ENCODE measurements at places on chromosomes 12 and 14.

DNA sequence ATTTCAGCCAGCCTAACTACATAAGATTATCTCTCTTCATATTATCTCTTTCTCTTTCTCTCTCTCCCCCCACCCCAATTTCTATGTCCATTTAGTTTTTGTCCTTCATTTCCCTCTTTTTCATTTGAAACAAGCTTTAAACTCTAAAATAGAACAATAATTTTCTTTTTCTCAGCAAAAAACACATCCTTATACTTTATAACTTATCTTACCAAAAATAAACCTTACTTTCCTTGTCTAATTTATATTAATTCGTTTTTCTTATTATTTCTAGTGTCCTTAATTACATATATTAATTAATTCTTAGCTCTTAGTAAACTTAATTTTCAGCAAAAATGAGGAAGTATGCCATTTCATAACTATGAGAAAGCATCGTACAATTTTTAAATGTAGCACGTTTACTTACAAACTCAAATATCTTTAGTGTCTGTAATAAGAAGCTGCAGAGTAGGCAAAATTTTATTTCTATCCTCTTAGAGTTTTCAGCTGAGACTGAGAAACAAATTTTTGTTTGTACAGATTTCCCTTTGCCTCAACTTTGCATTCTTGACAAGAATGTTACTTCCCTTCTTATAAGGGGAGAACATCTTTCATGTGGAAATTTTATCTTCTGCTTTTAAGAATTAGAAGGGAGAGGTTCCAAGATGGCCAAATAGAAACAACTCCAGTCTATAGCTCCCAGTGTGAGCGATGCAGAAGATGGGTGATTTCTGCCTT lies 65.1 kb upstream of the ST8SIA1 start:
- no peak for DNase-seq

GRCh38 chr14:23441076-23441475 lies 5.6 kb upstream of the MYH7 start:
- no peak for DNase-seq

- DNase-seq = peak; percentile 27
Measured at GRCh38 chr12:23659131-23659530, 290.3 kb downstream of the SOX5 start.

DNA sequence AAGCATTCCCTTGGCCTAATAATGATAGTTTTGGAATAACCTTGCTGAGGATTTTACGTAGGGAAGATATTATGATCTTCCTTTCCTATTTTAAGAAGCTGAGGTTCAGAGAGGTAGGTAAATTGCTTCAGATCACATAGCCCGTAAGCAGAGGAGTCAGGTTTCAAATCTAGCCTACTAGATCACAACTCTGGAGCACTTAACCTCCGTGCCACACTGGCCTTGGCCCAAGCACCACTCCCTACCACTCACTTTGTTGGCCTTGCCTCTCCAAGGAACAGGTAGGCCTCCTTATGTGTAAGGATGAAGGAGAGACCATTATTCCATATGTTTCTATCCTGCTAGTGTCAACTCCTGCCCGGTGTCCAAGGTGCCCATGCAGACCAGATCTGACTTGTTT lies 12.4 kb upstream of the ACOT1 start:
- no peak for DNase-seq

DNA sequence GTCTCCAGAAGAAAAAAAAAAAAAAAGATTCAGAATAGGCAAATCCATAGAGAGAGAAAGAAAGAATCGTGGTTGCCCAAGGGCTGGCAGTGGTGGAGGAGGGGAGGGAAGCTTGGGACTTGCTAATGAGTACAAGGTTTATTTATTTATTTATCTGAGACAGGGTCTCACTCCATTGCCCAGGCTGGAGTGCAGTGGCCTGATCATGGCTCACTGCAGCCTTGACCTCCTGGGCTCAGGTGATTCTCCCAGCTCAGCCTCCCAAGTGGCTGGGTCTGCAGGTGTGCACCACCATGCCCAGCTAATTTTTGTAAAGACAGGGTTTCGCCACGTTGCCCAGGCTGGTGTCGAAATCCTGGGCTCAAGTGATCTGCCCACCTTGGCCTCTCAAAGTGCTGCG lies 9.7 kb upstream of the TNFRSF1A start:
- DNase-seq = no peak

All from skin of body (tissue), 3 donors.